Stimulated activated CD8-positive, alpha-beta memory T cell treated with anti-CD3 and anti-CD28 coated beads, Interleukin-15, amount 100 ng/mL, for 1 hour (primary cell): ENCODE measurements at places on chromosomes 5 and 9.

DNA sequence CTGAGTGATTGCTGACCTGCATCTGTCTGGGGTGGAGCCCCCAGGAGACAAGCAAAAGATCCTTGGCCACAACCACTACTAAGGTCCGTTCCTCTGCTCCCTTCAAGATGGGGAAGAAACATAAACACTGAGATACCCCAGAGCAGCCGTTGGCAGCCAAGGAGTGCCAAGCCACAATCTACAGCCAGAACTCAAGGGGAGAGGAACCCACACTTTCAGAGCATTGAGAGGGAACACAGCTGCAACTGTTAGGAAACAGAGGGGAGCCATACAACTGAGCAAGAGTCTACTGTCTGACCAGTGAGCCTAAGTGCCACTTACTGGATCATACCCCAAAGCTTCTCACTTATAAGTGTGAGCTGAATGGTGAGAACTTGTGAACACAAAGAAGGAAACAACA lies 44.6 kb upstream of the ADRB2 start:
- no peak for DNase-seq

DNA sequence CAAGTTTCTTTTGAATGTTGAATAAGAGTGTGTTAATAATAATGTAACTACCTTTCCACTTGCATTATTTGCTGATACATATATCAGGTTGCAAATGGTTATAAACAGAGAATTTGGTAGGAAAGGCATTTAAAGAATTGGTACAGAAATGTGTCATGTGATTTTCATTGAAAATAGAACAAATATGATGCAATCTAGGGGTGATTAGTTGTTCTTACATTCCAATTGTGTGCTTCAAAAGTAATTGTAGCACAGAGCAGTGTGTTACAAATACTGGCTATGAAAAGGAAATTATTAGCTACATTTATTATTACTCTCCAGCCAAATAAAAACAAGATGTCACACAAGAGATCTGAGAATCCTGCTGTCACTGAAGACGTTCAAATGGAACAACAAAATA lies 61.8 kb upstream of the PRDM9 start:
- no peak for DNase-seq

DNA sequence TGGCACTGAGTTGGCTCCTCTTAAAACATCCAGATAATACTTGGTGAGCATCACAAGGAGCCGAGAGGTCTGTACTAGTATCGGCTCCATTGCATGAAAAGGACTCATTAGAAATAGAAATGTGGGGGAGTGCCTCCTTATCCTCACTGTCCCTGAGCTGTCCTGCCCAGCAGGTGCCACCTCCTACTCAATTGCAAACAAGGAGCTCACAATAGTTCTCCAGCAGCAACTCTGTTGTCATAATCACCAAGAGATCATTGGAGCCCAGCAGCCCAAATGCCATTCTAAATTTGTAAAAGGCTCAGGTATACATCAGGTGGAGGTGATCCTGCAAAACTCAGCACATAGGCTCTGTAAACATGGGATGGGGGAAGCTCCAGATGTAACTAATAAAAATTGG lies 99.1 kb downstream of the PLK2 start:
- DNase-seq, result no peak

GRCh38 chr9:108053555-108054061 lies 564.0 kb upstream of the KLF4 start:
- no peak for DNase-seq

GRCh38 chr5:76403766-76404222 lies 709 bp downstream of the IQGAP2 start:
- DNase-seq, result peak; percentile 39

DNA sequence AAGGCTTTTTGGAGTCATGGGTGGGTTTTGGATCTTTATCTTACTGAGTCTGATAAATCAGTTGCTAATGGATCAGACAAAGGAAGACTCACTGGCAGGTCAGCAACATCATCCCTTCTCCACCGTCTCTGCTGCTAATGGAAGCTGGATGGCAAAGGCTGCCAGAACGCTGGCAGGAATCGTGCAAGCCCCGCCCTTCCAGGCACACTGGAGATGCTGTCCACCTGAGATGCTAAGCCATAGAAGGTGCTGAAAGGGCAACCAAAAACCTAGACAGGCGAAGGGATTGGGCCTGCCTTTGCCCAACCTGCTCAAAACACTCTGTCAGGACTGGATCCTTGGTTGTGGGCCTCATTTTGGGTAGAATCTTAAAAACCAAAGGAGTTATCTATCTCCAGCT lies 139.5 kb upstream of the FSTL4 start:
- DNase-seq, result no peak

DNA sequence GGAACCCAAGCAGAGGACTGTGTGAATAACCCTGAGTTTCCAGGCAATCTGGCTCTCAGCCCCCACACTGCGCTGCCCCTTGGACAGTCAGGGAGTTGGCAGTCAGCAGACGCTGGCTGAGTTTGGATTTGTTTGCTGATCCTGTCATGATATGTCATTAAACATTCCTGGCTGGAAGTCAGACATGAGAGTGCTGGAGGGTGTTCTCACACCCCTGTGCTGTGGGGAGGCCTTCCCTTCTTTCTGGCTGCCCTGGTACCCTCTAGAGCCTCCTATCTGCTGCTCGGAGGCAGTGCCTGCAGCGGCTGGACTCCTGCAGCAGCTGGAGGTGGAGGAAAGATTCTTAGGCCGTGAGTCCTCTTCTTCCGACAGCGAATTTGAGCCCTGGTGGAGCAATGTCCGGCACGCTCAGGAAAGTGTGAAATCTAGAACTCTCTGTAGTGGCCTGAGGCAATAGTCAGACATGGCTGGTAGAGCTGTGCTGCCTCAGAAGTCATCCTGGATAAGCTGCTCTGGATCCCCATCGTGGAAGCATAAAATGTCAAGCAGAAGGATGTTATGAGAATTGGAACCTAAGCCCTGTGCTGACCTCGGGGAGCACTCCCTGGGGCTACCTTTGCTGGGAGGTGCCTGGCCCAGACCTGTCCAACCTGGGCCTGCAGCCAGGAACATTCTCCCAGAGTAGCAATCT lies 72.0 kb downstream of the PDE8B start:
- DNase-seq, result no peak

DNA sequence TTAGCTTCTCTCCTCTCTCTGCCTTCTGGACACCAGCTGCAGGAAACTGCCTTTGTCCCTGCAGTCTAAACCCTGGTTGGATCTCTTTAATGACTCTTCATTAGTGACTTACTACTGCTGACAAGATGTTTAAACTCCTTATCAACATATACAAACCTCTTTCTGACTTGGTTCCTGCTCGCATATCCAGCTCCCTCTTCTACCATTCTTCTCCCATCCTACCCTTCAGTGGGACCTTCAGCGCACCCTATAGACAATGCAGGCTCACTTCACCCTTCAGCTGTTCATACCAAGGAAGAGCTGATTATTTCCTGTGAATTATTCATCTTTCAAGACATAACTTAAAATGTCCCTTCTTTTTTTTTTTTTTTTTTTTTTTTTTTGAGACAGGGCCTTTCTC lies 436.5 kb downstream of the KIAA0825 start:
- no peak for DNase-seq

- no peak for DNase-seq
These were observed 73.2 kb downstream of the MRPL36 start for GRCh38 chr5:1726469-1726865.

DNA sequence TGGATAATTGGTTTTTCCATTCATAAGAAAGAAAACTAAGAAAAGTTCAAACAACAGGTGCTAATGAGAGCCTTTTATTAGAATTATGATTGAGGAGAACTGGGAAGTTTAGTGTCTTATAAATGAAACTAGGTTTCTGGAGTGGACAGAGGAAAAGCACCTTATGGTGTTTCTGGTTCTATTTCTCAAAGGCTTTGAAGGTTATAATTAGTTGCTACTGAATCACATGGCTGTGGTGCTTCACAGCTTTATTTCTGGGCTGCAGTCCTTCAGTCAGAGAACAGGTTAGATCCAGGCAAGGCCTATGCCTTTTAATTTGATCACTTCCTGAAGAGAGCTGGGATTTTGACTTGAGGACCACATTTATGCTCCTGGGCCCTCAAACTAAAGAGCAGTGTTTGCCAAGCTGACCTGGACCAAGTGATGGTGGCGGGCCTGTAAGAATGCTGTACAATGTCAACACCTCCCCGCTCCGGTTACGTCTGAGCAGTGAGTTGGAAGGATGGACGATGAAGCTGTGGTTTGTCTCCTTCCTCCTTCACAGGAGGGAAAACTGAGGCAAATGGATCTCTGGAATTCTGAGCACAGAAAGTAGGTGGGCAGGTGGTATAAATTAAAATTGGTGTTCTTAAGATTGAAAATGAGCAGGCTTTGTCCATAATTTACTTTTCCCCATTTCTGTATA lies 56.0 kb downstream of the ZNF462 start:
- no peak for DNase-seq

DNA sequence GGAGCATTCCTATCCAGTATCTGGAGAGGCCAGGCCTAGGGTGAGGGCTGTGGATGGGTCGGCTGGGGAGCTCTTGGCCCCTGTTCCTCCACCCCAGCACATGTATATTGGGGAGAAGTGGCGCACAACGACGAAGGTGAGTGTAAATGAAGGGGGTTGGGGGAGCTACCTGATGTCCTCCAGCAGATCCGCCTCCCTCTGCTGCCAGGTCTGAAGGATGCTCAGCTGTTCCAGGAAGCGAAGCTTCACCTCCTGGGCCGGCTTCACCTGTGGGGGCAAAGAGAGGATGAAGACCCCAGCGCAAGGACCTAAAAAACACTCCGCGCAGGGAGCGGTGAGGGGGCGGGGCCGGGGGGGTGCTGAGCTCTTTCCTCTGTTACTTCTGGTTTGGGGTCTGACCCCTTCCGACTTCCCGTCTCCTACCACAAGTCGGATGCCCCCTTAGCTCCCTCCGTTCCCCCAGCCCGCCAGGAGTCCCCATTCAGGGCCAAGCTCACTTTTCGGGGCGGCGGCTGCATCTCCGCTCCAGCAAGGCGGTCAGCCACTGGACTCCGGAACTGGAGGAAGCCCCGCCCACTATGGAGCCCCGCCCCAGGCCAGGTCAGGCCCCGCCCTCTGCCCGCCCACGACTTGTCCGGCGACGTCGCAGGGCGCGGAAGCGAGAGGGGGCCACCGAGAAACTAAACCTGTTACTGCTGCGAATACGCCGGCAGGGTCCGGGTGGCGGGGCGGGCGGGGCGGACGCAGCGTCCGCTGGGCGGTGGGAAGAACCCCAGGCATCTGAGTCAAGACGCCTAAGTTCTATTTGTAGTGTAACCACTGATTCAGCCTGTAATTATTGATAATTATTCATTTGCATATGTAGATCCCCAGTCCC lies at the start of gene FCHSD1:
TSS of gene FCHSD1 (minus strand) at position 568 of the 877 bp plus-strand sequence. CDS start at position 518, 50 bp downstream.
- peak; percentile 68 for DNase-seq
